ENCODE measurements at places on chromosomes 7 and 10.

- DNase-seq: no peak
Measured at GRCh38 chr7:85829817-85830432, 643.1 kb upstream of the SEMA3D start.

GRCh38 chr10:12600652-12601051, 251.3 kb downstream of the CAMK1D start:
- no peak for DNase-seq

GRCh38 chr10:119653209-119653608, 2.0 kb downstream of the BAG3 start:
- no peak for DNase-seq

DNA sequence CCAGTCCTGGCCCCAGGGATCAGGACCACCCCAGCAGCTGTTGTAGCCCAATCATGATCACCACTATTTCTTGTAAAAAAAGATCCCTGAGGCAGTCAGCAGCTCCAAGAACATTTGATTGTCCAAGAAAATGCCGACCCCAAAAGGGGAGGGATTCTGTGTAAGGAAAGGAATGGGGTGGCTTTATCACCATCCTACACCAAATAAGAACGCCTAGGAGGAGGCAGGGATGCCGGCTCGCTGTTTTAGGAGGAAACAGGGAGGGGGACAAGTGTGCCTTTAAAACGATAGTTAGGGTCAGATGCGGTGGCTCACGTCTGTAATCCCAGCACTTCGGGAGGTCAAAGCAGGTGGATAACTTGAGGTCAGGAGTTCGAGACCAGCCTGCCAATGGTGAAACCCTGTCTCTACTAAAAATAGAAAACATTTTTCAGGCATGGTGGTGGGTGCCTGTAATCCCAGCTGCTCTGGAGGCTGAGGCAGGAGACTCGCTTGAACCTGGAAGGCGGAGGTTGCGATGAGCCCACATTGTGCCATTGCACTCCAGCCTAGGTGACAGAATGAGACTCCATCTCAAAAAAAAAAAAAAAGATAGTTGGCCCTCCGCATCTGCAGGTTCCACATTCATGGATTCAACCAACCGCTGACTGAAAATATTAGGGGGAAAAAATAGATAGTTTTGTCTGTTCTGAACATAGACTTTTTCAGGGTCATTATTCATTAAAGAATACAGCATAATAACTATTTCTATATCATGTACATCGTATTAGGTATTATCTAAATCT, 63.6 kb downstream of the PDIA4 start:
- no peak for DNase-seq

DNA sequence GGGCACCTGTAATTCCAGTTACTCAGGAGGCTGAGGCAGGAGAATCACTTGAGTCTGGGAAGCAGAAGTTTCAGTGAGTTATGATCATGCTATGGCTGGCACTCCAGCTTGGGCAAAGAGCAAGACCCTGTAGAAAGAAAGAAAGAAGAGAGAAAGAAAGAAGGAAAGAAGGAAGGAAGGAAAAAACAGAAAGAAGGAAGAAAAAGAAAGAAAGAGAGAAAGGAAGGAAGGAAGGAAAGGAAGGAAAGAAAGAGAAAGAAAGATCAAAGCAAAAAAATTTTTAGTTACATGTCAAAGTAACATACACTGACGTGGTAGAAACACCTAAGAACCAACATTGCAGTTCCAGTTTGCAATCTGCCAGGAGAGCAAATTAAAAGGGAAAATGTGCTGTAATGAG, 73.8 kb upstream of the JCAD start:
- no peak for DNase-seq

All from GM06990 (cell line).